ENCODE measurements at places on chromosomes 3 and 15. TPM values are rescaled to one million over a fixed set of nuclear protein-coding genes. Genes with fewer than 3 reads are reported as not detected.

Gene WNT7A
- polyA plus RNA-seq = not detected

Gene INSYN1
- not detected for polyA plus RNA-seq

Gene PEX5L
- 0.13 TPM for polyA plus RNA-seq

Gene GRM7
- not detected for polyA plus RNA-seq

Gene TMF1
- 60.6 TPM for polyA plus RNA-seq

Gene CRYGS
- polyA plus RNA-seq = not detected

Gene ALDH1A3
- not detected for polyA plus RNA-seq

Gene AADAC
- not detected for polyA plus RNA-seq

Gene TP63
- polyA plus RNA-seq = 0.10 TPM

Gene FAIM
- 11.7 TPM for polyA plus RNA-seq

Gene LTF
- polyA plus RNA-seq = not detected

DNA sequence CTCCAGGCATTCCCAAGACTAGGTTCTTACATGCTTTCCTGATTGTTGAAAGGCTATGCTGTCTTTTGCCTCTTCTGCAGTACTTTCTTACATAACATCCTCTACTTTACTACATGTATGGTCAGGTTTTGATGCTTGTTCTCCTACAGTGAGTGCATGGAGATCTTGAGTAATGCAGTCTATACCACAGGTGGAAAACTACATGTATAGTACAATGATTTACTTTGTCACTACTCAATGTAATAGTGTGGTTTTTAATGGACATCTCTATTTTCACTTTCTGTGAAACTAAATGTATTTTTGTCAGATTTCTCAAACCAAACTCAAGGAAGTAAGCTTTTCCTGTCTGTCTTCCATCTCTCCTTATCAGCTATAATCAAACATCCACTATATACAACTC lies 657.0 kb downstream of the TUSC7 start:
- no peak overlapping the region for H3K4me3 ChIP-seq
- no peak for DNase-seq
- no peaks in the 10 kb centered on the region for H3K27me3 ChIP-seq
- no peaks in the 10 kb centered on the region for H3K36me3 ChIP-seq
- H3K27ac ChIP-seq = no peak overlapping the region

- H3K4me3 ChIP-seq = no peak overlapping the region
- no peak for DNase-seq
- H3K27ac ChIP-seq = no peak overlapping the region
- no peaks in the 10 kb centered on the region for H3K4me1 ChIP-seq
Observed at GRCh38 chr15:26864664-26865191, 2.1 kb upstream of the GABRA5 start.

DNA sequence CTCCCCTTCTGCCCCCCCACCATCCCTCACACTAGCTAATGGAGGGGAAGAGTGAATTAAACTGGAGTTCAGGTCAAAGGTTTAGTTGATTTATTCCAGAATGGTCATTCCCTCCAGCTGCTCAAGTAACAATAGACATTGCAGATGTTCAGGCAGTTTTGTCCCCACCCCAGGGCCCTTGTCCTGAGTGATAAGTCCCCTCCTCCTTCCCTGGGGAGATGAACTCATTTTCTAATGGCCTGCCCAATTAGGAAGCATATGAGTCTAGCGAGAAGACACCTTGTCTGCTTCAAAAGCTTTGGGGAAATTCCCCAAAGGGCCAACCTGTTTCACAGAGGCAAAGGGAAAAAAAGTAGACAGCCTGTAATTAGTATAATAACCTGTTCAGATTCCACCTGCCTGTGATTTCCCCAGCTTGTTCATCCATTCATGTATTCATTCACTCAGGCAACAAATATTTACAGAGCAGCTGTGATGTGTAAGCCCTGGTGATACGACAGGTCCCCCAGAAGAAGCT lies 165.3 kb downstream of the SHQ1 start:
- peaks cover 52% of the 10 kb centered on the region for H3K27me3 ChIP-seq
- peak; percentile 14 for DNase-seq
- no peaks in the 10 kb centered on the region for H3K36me3 ChIP-seq
- peaks cover 3% of the 10 kb centered on the region for H3K4me1 ChIP-seq

DNA sequence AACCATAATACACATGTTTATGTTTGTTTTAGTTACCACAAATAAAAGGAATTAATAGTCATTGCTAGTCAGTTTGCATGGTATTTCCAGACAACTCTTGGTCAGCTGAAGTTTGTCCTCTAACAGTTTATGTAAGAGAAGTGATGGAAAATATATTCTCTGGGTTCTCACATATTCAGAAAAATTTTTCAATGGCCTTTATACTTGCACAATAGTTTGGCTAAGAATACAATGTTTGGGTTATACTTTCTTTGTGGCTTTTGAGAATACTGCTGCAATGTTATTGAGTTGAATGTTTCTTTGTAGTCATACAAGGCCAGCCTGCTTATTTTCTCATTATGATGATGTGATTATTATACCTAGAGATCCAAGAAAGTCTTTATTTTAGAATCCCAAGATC lies 133.9 kb downstream of the RAP2B start:
- no peak for DNase-seq
- H3K4me3 ChIP-seq = no peak overlapping the region
- H3K36me3 ChIP-seq = no peaks in the 10 kb centered on the region
- peaks cover 10% of the 10 kb centered on the region for H3K27me3 ChIP-seq

GRCh38 chr3:50233176-50233575 lies 2.8 kb upstream of the GNAI2 start:
- H3K4me1 ChIP-seq = peaks cover 50% of the 10 kb centered on the region
- H3K4me3 ChIP-seq = no peak overlapping the region
- DNase-seq = no peak
- H3K36me3 ChIP-seq = no peaks in the 10 kb centered on the region
- no peaks in the 10 kb centered on the region for H3K27me3 ChIP-seq

GRCh38 chr3:186340204-186340603 lies 21.8 kb downstream of the DGKG start:
- H3K36me3 ChIP-seq = peaks cover 7% of the 10 kb centered on the region
- no peak for DNase-seq
- H3K27ac ChIP-seq = no peak overlapping the region
- peaks cover 5% of the 10 kb centered on the region for H3K27me3 ChIP-seq
- peaks cover 24% of the 10 kb centered on the region for H3K4me1 ChIP-seq

- peaks cover 8% of the 10 kb centered on the region for H3K4me1 ChIP-seq
- no peak overlapping the region for H3K4me3 ChIP-seq
- no peak for DNase-seq
- H3K27ac ChIP-seq = no peak overlapping the region
- no peaks in the 10 kb centered on the region for H3K36me3 ChIP-seq
Observed at GRCh38 chr3:156952011-156952410, 125.9 kb downstream of the LEKR1 start.

GRCh38 chr3:117600112-117600511 lies 890.5 kb downstream of the TUSC7 start:
- H3K4me1 ChIP-seq = no peaks in the 10 kb centered on the region
- H3K27me3 ChIP-seq = no peaks in the 10 kb centered on the region
- no peaks in the 10 kb centered on the region for H3K36me3 ChIP-seq
- H3K4me3 ChIP-seq = no peak overlapping the region
- H3K27ac ChIP-seq = no peak overlapping the region

DNA sequence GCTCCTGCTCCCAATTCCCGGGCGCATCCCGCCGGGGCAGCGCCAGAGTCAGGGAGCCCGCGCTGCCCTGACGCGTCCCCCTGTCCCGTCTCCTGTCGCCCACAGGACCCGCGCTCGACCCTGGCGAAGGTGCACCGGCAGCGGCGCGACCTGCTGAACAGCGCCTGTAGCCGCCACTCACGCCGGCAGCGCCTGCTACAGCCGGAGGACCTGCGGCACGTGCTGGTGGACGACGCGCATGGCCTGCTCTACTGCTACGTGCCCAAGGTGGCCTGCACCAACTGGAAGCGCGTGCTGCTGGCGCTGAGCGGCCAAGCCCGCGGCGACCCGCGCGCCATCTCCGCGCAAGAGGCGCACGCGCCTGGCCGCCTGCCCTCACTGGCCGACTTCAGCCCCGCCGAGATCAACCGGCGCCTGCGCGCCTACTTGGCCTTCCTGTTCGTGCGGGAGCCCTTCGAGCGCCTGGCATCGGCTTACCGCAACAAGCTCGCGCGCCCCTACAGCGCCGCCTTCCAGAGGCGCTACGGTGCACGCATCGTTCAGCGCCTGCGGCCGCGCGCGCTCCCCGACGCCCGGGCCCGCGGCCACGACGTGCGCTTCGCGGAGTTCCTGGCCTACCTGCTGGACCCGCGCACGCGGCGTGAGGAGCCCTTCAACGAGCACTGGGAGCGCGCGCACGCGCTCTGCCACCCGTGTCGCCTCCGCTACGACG lies 16.9 kb downstream of the C3orf22 start:
- no peaks in the 10 kb centered on the region for H3K36me3 ChIP-seq
- H3K27me3 ChIP-seq = peaks cover 5% of the 10 kb centered on the region
- H3K27ac ChIP-seq = no peak overlapping the region
- DNase-seq = no peak
- H3K4me1 ChIP-seq = peaks cover 12% of the 10 kb centered on the region

DNA sequence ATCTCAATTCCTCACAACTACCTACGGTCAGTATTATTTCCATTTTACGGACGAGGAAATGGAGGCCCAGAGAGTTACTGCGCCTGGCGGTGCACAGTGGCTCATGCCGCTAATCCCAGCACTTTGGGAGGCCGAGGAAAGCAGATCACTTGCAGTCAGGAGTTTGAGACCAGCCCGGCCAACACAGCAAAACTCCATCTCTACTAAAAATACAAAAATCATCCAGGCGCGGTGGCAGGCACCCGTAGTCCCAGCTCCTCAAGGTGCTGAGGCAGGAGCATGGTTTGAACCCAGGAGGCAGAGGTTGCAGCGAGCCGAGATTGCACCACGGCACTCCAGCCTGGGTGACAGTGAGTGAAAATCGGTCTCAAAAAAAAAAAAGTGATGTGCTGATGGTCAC lies 187.3 kb downstream of the XXYLT1 start:
- peaks cover 4% of the 10 kb centered on the region for H3K27me3 ChIP-seq
- no peak overlapping the region for H3K27ac ChIP-seq
- H3K4me1 ChIP-seq = peaks cover 40% of the 10 kb centered on the region
- no peak overlapping the region for H3K4me3 ChIP-seq

DNA sequence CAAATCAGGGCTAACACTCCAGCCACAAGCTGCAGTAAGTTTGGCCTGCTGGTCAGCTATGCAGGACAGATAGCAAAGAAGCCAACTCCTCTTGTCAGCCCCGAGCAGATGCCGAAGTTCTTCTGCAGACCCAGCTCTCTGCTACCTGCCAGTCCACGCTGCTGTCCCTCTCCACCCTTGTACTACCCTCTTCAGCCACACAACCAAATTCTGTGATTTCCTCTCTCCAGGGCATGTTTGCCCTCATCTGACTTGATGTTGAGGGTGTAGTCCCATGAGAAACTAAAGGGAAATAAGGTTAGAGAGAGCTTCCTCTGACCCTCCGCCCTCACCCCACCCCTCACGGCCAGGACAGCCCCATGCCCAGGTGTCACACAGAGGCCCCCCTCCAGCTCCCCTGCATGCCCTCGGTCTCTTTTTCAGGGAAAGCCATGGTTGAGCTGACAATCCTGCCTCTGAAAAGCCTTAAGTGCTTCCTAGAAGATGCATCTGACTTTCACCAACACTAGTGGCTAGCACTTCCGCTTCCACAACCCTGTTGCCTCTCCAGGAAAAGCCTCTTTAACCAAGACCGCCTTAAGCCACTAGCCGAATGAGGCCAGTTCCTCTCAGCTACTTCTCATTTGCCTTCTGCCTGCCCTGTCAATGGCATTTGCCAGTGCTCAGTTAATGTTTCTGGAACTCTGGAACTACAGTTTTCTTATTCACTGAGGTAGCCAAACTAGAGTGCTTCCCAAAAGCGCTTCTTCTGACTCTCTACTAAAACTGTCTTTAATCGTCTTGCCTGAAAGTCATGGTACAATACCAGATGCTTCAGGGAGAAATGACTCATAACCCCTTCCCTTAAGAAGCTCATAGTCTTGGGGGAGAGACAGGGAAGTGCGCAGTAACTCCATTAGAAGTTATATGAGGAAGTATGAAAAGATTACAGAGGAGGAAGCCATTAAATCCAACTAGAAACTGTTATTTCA lies 300.4 kb upstream of the STT3B start:
- peak overlapping the region; percentile 91 for H3K27ac ChIP-seq
- DNase-seq = peak; percentile 54

DNA sequence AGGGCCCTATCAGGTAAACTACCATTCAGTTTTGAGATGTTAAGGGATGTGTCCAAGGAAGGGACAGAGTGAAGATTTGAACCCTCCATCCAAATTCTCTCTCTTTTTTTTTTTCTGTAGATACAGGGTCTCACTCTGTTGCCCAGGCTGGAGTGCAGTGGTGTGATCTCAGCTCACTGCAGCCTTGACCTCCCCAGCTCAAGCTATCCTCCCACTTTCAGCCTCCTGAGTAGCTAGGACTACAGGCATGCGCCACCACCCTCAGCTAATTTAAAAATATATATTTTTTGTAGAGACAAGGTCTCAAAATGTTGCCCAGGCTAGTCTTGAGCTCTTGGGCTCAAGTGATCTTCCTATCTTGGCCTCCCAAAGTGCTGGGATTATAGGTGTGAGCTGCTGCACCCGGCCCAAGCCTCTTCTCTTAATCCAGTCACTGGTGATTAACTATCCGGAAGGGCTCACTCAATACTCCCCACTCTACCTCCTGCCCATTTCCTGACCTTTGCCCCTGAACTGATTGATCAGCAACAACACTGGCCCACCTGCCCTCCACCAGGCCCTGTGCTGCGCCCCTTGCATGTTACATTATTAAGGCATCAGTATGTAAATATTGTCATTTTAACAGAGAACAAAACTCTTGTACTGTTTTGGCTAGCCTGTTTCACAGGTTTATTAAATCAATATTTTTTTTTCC lies 164.7 kb downstream of the CTNNB1 start:
- H3K4me1 ChIP-seq = no peaks in the 10 kb centered on the region
- H3K27ac ChIP-seq = no peak overlapping the region
- DNase-seq = no peak
- H3K27me3 ChIP-seq = no peaks in the 10 kb centered on the region
- peaks cover 4% of the 10 kb centered on the region for H3K36me3 ChIP-seq
- H3K4me3 ChIP-seq = no peak overlapping the region

DNA sequence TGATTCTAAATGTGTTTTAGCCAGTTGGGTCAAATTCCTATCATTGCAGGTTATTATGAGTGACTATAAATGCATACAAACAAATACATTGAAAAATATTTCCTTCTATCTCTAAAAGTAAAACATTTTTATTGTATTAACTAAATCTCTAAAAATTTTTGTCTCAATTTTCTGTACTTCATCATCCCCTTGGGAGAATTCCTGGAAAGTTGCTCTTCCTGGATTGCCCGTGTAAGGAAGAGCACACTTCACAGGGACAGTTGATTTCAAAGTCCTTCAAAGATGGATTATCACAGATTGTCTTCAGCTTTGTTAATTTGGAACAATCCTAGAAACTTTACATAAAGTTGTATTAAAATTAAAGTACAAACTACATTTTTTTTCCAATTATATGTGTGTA lies 595.6 kb downstream of the ROBO1 start:
- H3K36me3 ChIP-seq = no peaks in the 10 kb centered on the region
- no peak for DNase-seq
- H3K27ac ChIP-seq = no peak overlapping the region
- no peaks in the 10 kb centered on the region for H3K4me1 ChIP-seq
- no peak overlapping the region for H3K4me3 ChIP-seq
- H3K27me3 ChIP-seq = no peaks in the 10 kb centered on the region

DNA sequence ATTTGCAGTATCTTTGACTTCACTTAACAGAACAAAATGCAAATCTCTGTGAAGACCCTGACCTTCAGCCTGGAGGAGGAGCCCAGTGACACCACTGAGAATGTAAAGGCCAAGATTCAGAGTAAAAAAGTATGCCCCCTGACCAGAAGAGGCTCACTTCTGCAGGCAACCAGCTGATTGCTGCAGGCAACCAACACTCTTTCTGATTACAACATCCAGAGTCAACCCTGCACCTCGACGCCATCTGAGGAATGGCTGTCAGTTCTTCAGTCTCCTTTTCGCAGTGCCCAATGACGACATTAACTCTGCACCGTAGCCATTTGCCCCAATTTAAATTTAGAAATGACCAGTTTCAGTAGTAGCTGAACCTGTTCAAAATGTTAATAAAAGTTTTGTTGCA lies 14.9 kb downstream of the ATP13A3 start:
- DNase-seq = no peak
- no peak overlapping the region for H3K27ac ChIP-seq
- no peaks in the 10 kb centered on the region for H3K36me3 ChIP-seq
- no peak overlapping the region for H3K4me3 ChIP-seq
- H3K4me1 ChIP-seq = peaks cover 2% of the 10 kb centered on the region
